NCI-H1436 (cell line): ENCODE measurements at places on chromosomes 11 and 22.

- DNase-seq, result no peak
Measured at GRCh38 chr22:19807914-19808872, 46.5 kb downstream of the GNB1L start.

DNA sequence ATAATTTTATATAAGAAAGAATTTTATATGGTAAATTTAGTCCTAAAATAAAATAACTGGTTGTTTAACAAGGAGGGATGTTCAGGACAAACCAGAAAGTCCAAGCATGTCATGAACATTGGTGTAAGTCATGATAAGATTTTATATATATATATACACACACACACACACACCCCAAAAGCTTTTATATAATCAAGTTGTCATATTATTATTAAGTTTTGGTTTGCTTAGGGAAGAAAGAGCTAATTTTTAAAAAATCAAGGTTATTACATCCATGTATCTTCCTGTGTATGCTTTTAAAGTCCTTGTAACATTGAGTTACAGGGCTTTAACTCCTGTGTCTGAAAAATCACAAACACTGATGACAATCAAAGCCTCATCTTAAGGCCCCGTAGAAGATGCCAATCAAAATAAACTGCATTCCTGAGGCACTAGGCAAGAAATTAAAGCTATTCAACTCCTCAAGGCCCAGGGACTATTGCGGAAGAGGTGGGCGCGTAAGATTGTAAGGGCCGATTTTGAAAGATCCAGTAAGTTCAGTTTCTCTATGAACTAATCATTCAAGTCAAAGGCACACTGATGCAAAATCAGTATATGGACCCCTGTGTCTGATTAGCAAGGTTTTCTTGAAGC is 16.8 kb downstream of the APOL6 start:
- no peak for DNase-seq

GRCh38 chr11:9251311-9251710 is 13.8 kb downstream of the DENND5A start:
- no peak for DNase-seq

GRCh38 chr22:34161431-34162123 is 241.3 kb upstream of the LARGE1 start:
- no peak for DNase-seq

DNA sequence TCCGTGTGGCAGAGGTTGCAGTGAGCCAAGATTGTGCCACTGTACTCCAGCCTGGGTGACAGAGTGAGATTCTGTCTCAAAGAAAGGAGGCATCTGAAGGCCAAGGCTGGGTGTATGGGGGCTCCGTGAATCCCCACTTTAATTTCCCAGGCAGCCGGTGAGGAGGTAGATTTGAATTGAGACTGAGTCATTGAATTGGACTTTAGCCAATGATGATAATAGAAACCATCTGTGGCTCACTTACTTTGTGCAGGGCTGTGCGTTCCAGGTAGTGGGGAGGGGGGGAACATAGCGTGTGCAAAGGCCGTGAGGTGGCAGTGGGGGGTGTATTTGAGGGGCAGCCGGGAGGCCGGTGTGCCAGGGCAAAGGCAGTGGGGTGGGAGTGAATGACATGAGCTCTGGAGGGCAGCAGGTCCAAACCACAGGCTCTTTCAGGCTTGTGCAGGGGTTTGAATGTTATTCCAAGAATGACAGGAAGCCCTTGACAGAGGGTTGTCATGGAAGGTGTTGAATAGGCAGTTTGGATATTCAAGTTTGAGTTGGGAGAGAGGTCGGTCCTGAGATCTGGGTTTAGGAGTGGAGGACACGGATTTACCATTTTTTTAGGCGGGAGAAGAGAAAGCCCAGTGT is 6.1 kb downstream of the ARHGAP8 start:
- no peak for DNase-seq

DNA sequence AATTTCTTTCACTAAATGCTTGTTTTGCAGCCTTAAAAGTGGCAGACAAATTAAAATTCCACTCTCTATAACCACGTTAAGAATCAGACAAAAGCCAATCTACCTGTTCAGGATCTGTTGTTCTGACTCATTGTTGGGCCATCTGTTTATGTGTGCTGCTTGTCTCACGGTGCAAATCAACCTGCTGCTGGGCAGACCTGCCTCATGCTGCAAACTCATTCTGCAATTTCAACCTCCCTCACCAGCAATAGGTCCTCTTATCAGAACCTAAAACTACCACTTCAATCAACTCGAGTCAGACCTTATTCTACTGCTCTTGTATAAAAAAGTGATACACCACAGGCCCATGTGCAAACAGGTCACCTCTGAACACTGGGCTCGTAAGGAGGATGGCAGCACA is 75.1 kb downstream of the LARGE2 start:
- no peak for DNase-seq

DNA sequence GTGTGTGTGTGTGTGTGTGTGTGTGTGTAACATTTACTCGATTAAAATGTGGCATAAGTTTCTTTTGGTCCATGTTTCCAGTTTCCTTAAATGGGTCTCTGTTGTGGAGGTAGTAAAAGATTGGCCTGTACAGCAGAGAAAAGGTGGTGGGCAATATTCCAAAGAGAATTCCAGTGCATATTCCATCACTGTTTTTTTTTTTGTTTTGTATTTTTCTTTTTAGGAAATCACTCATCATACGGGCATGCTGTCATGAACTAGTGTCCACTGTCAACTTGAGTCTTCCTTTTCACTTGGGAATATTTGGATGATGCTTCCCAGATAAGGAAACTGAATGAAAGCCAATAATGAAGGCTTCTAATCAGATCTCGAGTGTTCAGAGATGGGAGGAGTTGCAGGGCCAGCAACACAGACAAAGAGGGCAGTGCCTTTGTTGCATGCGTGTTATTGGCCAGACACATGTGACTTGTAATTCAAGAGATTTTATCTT is 95.2 kb upstream of the PDGFD start:
- DNase-seq, result no peak

DNA sequence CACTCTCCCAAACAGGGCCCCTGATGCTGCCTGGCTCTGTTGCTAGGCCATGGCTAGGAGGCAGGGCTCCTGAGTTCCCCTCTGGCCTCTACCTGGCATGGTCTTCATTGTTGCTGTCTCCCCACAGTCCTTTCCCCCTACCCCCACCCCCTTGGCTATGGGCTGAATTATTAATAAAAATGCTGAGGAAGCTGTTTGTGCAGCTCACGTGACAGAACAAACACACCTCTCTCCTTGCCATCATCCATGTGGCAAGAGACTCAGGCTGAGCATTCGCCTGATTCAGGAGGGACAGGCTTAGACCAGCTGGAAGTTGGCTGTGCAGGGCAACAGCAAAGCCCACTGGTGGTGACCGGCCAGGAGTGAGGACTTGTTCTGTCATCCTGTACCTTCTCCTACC is 4.2 kb upstream of the SYT7 start:
- DNase-seq, result no peak

DNA sequence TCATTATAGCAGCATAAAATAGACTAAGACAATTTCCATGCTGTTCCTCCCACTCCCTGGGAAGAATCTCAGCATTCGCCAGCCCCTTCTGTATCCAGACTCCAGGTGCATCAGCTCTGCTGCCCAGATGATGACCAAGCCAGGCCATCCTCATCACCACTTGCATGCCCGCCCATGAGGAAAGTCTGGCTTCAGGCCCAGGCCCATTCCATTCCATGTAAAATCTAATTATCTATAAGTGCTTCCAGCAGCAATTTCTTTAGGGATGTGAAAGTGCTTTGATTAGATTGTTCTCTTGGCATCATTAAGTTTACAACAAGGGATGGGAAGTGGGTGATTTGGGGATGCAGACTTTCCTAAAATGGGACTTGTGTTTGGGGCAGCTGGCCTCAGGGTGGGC is 100.3 kb downstream of the INSC start:
- no peak for DNase-seq

DNA sequence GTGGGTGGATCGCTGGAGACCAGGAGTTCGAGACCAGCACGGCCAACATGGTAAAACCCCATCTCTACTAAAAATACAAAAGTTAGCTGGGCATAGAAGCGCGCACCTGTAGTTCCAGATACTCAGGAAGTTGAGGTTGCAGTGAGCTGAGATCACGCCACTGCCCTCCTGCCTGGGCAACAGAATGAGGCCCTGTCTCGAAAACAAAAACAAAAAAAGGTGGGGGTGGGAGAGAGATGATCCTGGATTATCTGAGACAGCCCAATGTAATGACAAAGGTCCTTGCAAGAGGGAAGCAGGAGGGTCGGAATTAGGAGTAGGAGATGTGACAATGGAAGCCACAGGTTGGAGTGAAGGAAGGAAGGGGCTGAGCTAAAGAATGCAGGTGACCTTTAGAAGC is 87.6 kb upstream of the APOA1 start:
- no peak for DNase-seq

DNA sequence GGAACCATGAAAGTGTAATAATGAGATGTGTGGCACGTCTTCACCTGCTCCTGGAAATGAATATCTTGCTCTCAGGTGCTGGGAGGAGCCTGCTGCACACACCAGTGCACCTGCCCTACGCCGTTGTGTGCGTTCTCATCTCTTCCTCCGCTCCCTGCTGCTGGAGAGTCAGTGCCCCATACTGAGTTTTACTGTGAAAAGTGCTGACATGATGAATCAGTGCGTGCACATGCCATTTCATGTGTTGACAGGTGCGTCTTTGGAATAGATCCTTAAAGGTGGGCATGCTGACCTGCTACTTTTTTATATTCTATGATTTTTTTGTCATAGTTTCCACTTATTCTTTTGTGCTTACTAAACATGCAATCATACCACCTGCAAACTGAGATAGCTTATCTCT is 1015.8 kb downstream of the BRD1 start:
- no peak for DNase-seq

DNA sequence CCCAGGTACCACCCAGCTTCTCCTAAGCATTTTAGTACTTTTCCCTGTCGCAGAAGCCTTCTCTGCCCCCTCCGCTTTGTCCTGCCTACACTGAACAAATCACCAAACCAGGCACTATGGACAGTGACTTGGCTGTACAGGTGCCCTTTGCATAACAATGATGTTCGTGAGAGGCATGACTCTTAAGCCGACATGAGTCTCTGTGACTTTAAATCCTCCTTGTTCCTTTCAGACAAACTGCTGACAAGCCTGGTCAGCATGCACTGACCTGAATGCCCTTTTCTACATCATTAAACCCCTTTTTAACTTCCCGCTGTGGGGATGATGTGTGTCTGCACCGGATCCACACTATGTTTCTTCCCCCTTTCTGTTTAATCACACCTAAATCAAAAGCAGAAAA is 16.6 kb downstream of the CAVIN3 start:
- DNase-seq, result no peak

DNA sequence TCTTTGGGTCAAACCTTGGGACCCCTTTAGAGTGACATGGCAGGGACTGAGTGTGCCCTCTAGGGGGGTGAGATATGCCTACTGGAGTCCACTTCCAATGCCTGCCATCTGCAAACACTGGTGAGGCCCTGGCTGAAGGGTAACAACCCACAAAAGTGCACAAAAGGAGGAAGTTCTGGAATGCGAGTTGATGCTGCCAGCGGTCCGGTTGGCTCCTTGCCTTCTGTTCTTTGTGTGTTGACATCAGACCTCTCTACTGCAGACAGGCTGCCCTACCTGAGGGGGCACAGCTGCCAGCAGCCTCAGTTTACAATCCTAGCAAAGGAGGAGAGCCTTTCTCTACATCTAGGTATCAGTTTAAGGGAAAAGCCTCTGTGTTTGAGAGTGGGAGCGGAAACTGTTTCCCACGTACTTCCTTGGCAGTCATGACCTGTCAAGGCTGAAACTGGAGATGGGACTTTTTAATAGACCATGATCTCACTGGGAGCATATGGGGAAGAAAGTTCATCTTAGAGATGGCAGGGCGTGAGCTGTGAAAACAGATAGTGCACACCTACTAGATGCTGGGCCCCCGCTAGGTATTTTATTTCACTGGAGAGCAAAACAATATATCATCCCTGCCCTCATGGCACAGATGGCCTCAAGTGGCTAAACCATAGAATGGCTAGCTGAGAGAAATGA is 27.2 kb downstream of the BMAL1 start:
- DNase-seq, result no peak
